ENCODE measurements at places on chromosomes 4 and X.

GRCh38 chr4:19455196-19455595 is 796.5 kb upstream of the SLIT2 start:
- no peak for DNase-seq

DNA sequence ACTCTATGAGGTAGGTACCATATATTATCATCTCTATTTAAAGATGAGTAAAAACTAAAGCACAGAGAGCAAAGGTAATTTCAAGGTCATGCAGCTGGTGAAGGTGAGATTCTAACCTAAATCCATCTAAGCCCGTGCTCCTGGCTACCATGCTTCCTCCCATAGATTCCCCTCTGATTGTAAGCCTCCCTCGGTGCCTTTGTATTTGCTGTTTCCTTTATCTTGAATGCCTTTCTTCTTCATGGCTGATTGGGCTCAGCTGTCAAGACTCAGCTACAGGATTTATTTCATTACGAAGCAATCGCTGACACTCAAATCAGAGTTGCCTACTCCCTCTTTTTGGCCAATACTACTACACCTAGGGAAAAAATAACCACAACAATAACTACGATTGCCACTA is 217.1 kb downstream of the ARAP2 start:
- DNase-seq = no peak

DNA sequence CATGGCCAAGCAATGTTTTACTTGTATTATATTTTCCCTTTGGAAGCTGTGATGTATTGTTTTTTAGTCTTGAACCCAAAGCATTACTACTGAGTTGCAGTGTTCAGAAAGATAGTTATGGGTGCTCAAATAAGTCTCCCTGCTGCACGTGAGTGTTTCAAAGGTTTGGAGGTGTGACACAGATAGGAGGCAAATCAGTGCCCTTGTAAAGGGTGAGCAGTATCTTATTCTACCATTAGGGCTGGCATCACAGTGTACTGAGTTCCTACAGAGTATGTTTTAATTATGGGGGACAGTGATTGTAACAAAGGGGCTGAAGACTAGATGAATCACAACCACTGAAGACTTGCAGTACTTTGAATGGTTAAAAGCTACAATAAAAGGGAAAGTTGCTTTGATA is 38.3 kb downstream of the NOCT start:
- no peak for DNase-seq

DNA sequence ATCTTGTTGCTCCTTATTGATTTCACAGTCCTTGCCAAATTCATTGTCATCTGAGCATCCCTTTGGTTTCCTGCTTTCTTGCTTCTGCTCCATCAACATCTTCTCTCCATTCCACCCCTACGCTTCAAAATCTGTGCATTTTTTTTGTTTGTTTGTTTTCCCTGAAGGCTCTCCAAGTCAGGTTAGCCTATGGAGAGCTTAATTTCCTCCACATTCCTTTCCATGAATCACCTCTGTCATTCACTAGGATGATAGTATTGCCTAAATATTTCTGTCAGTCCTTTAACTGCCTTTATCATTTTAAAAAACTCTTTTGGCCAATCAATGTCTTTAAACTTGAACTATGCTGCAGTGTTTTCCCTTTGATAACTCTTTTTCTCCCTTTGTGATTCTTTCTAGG is 67.7 kb downstream of the PPARGC1A start:
- no peak for DNase-seq

DNA sequence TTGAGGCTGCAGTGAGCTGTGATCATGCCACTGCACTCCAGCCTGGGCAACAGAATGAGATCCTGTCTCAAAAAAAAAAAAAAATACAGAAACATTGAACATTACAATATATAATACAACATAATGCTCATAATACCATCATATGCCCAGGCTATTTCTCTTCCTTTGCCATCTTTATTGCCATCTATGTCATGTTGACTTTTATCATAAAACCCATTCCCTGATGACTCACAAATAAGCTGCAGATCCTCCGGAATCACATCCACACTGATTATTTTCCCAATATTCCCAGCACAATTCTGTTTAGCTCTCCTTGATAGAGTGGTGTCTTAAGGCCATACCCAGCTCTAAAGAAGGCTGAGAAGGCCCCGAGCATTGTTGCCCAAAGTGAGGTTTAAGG is 9.2 kb upstream of the FBXW7 start:
- DNase-seq = no peak

DNA sequence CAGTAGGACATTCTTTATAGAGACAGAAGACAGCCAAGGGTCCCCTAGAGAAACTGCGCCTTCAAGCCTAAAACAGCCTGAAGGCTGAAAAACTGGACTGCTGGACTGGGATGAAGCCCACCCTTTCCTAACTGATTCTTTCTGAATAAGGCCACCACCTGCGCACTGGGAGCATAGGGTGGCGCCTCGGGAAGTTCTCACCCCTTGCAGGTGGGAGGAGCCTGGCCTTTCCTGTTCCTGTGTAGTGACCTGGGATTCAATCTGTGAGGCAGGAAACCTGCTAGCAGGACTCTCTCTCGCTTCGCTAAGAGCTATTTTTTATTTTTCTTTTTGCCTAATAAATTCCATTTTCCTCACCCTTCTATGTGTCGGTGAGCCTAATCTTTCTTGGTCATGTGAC is 61.8 kb upstream of the KLHL13 start:
- DNase-seq = no peak

DNA sequence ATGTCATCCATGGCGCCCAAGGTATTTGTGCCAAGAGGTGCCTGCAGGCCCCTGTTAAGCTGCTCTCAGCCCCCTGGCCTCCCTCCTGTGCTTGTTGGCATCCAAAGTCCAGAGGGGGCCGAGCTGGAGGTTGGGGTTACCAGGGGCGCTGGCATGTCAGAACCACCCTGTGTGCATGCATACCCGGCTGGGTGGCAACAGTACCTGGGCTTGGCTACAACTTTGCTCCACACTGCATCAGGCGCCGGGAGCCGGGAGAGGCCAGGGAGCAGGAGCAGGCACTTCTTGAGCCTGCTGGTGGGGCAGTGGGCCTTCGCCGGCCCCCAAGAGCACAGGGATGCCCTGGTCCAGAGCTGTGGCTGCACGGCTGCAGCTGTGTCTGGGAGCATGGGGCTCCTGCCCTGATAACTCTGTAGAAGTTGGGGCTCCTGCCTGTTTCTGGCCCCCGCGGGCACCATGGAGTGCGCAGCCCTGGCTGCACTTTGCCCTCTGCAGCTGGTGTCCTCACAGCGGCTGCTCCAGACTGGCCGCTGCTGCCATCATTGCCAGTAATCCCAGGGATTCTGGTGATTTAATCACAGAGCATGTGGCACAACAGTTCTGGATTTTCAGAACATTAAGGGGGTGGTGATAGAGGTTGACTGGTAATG is 130.3 kb downstream of the ARHGAP10 start:
- DNase-seq = no peak

DNA sequence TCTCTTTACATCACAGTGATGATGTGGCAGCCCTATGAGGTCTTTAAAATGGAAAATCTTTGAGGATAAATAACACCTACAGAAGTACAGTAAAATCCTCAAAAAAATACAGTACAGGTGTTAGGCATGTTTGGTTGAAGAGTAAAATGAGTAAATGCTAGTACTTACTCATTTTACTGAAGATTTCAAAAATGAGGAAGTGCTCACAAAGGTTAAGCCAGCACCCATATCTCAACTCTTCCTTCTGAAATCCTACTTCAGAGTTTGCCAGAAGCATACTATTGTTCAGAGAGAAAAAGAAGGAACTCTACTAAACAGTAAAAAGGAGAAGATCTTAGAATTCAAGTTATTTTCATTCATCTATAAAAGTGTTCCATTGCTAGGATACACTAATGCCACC is 130.9 kb downstream of the CBR4 start:
- DNase-seq = peak; percentile 22

- peak; percentile 90 for DNase-seq
Measured at GRCh38 chr4:1026115-1026514, 14.7 kb downstream of the FGFRL1 start.

GRCh38 chr4:105246712-105247111 is 100.0 kb downstream of the TET2 start:
- no peak for DNase-seq

- no peak for DNase-seq
Measured at GRCh38 chrX:109684136-109684535, 48.9 kb downstream of the ACSL4 start.

DNA sequence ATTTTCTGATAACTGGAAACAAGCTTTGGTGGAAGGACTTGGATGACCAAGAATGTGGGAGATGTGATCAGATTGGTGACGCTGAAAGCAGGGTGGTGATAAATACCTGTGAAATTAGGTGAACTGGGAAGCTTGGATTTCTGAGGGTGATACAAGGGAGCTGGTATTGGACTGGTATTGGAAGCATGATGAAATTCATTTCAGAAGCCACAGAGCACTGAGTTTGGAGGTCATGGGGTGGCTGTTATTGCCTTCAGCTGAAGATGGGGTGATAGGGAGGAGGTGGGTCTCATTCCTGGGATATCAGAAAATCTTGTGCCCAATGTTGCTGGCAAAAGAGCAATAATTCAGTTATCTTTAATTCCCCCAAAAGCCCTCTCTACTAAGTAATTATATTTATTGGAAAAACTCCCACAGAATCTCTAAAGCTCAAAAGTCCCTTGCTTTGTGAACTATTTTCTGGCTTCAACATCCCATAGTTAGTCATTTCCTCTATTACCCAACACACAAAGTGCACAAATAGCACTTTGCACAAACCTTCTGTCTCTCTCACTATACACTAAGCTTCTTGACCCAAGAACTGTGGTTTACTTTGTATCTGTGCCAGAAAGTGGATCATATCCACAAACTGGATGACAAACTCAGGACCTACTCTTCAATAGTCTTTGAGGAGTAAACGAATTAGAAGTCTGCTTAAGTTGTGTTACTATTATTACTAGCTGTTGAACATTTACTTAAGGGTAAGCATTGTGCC is 23.1 kb upstream of the CAMK2D start:
- DNase-seq = no peak

DNA sequence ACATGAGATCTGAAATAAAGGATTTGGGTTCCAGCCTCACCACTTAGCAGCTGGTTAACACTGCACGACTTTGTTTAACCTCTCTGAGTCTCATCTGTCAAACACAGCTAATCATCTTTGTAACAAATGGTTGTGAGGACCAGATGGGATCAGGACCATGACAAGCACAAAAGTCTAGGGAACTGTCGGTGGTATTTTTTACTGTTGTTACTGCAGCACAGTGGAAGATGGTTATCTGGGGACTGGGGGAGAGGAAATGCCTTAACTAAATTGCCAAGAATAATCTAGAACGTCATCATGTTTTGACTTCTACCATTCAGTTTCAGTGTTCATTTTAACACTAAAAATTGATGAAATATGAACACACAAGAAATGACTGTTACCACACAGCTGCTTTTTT is 99.5 kb downstream of the ADGRA3 start:
- no peak for DNase-seq

DNA sequence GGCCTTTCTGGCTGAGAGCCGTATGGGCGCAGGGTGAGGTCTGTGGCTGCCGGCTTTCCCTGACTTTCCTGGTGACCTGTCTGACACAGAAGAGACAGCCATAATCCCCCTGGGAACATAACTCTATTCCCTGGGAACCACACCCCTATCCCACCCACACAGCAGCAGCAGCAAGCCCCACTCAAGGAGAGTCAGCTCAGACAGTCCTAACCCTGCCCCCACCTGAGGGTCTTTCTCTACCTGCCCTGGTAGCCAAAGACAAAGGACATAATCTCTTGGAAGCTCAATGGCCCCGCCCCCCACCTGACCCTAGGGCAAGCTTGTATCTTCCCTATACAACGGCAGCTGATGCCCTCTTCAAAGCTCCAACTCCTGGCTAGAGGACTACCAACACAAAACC is 74.6 kb downstream of the PABPC4L start:
- no peak for DNase-seq

- peak; percentile 29 for DNase-seq
Measured at GRCh38 chr4:87853108-87853507, 20.3 kb downstream of the MEPE start.

DNA sequence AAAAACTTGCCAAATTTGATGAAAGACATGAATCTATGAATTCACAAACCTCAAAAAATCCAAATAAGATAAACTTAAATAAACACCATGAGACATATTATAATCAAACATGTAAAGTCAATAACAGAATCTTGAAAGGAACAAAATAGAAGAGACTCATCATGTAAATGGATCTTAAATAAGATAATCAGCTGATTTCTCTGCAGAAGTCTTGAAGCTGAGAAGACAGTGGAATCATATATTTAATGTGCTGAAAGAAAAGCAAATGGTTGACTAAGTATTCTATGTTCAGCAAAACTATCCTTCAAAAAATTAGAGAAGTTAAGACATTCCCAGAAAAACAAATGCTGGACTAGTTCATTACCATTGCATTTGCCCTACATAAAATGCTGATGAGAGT is 215.7 kb upstream of the SPIN4 start:
- no peak for DNase-seq

GRCh38 chr4:61202638-61203435 is 2.7 kb downstream of the ADGRL3 start:
- peak; percentile 8 for DNase-seq

- DNase-seq = no peak
Measured at GRCh38 chrX:129511689-129512088, 11.6 kb downstream of the SMARCA1 start.

DNA sequence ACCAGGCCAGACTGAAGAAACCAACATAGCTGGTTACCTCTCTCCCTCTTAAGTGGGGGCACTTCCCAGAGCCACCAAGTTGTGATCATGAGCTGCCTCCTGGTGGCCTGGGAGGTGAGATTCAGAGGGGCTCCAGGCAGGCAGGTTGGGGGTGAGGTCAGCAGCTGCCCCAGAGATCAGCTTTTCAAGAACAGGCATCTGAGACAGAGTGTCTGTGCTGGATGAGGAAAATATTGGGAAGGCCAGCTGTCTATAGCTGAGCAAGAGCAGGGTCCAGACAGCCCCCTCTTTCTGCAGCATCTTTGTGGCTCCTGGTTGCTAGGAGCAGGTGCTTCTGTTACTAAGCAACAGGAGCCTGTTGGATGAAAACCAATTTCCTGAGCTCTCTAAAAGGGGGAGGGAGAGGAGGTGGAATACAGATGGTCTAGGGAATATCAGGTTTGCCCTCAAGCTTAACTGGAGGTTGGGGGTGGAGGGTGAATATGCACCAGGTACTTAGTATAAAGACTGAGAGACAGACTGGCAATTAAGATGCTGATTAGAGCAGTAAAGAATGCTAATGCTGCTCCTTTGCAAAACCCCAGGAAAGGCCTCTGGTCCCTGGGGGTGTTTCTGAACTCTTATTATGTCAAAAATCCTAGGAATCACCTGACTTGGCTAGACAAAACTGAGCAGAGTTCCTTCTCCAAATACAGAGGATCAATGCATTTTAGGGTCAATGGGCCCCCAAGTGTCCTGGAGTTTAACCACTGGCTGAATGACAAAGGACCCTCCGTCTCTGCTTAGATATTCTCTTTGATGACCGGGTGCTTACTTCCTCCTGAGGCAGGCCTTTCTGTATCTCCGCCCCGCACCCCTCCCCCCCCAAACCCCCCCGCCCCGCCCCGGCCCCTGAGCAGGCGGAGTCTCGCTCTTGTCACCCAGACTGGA is 21.4 kb downstream of the ZCCHC13 start:
- DNase-seq = no peak

- DNase-seq = no peak
Measured at GRCh38 chr4:123583043-123583442, 186.4 kb downstream of the SPRY1 start.

- DNase-seq = no peak
Measured at GRCh38 chrX:35432056-35432455, 366.1 kb upstream of the MAGEB16 start.
